Large intestine (tissue), 12 donors: ENCODE measurements at places on chromosomes 12 and 14. TPM values are rescaled to one million over a fixed set of nuclear protein-coding genes. Genes with fewer than 3 reads are reported as not detected.

Gene FAM90A1
- 0.91 TPM for polyA plus RNA-seq

Gene IL23A
- 0.75 TPM for polyA plus RNA-seq

Gene STXBP6
- polyA plus RNA-seq: 27.8 TPM

GRCh38 chr14:89196545-89196944 lies 220.5 kb downstream of the FOXN3 start:
- no peak overlapping the region for H3K27ac ChIP-seq
- no peak for DNase-seq
- H3K27me3 ChIP-seq: no peaks in the 10 kb centered on the region

- no peak overlapping the region for H3K27ac ChIP-seq
- no peak overlapping the region for H3K4me3 ChIP-seq
- no peak for DNase-seq
Measured at GRCh38 chr12:5581019-5581418, 149.1 kb downstream of the NTF3 start.

DNA sequence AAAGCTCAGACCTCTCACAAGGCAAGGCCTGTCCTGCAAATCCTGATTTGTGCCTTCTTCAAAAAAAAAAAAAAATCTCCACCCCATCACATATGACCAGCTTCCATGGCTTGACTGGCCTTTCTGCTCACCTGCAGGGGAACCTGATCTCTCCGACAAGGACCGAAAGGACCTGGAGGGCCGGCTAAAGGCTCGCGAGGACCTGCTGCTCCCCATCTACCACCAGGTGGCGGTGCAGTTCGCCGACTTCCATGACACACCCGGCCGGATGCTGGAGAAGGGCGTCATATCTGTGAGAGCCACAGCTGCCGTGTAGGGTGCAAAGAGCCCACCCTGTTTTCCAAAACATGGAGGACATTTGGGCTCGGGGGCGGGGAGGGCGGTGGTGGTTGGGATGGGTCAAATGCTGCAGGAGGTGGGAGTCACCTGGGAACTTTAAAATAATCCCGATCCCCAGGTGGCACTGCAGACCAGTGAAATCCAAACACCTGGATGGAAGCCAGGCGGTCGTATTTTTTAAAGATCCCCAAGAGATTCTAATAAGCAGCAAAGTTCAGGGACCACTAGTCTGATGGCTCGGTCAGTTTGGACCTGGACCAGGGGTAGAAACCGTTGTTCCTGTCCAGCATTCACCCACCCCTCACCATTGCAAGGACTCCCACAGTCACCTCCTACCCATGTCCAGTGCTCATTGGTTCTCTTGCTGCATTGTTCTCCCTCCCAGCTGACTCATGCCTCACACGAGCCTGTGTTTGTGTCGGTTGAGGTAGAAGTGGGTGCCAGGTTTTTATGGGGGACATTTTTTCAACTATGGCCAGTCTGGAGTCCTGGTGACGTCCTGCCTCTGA lies 44.8 kb downstream of the FOXN4 start:
- H3K4me3 ChIP-seq: no peak overlapping the region
- peaks cover 48% of the 10 kb centered on the region for H3K36me3 ChIP-seq
- no peak overlapping the region for H3K27ac ChIP-seq
- no peaks in the 10 kb centered on the region for H3K27me3 ChIP-seq
- no peaks in the 10 kb centered on the region for H3K4me1 ChIP-seq

- H3K4me1 ChIP-seq: no peaks in the 10 kb centered on the region
- H3K27me3 ChIP-seq: peaks cover 95% of the 10 kb centered on the region
- no peaks in the 10 kb centered on the region for H3K36me3 ChIP-seq
- H3K4me3 ChIP-seq: no peak overlapping the region
- DNase-seq: no peak
Measured at GRCh38 chr14:94775091-94775870, 5.4 kb upstream of the GSC start.

DNA sequence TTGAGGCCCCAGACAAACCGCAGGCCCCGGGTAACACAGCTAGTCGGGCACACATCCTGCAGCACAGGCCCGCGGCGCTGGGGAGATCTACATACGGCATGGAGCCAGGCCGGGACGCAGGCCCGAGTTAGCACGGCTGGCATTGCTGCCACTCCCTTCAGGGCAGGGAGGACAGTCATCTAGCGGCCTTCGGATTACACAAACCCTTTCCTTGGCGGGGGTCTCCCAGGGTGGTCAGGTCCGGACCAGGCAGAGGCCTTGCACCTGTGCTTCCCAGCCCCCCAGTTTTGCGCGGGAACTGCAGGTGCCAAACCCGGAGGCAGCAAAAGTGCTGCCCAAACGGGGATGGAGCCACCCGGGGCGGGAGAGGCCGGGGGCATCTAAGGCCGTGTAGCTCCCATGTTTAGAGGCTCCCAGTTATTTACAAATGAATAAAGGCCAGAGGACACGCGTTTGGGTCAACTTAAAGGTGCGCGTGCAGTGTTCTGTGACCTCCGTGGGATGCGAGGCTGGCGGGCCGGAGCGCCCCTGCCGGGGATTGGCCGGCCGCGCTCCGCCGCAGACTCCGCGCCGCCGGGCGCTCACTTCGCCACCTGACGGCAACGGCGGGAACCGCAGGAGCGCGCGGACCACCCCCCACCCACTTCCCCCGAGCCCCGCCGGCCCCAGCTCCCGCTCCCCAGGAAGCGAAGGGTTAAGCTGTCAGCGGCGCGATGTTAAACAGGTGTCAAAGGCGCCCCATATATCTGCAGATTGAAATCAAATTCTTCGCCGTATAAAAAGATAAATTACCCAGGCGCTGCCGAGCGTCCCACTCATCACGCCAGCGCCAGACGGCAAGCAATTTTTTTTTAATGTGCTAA lies 18.1 kb downstream of the VSX2 start:
- H3K27ac ChIP-seq: no peak overlapping the region
- H3K4me1 ChIP-seq: peaks cover 10% of the 10 kb centered on the region

DNA sequence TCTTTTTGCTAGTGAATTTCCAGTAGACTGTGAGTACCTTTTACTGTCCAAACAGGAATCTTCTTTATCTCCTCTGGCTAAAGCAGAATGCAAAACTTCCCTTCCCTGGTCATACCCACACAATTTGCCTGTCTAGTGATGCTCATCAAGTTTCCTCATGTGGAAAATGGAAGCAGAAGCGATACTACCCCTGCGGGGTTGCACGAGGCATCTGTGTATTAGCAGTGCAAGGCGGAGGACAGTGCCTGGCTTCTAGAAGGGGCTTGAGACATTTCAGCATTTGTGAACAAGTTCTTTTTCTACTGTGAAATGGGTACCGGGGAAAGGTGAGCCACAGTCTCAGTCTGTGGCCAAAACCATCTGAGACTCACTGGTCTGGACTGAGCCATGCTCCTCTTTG lies 340.9 kb downstream of the AACS start:
- H3K27me3 ChIP-seq: no peaks in the 10 kb centered on the region
- no peaks in the 10 kb centered on the region for H3K4me1 ChIP-seq
- DNase-seq: no peak
- H3K27ac ChIP-seq: no peak overlapping the region
- H3K4me3 ChIP-seq: no peak overlapping the region

Gene IFI27L2
- polyA plus RNA-seq: 51.9 TPM

DNA sequence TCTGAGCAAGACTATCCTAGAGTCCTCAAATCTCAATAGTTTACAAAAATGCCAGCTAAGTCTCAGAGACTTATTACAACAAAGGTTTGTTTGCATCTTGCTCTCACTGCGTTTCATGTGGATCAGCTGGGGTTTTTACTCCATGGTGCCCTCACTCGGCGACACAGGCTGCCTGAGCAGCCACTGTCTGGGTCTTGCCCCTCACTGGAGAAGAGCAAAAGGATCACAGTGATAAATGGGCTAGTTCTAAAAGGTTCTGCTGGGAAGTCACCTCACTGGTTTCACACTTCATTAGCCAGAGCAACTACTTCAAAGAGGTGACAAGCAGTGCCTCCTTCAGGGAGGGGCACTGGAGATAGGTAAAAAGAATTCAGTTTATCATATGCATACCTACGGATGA lies 392.0 kb downstream of the RPL10L start:
- H3K36me3 ChIP-seq: no peaks in the 10 kb centered on the region
- H3K27ac ChIP-seq: no peak overlapping the region
- DNase-seq: no peak

DNA sequence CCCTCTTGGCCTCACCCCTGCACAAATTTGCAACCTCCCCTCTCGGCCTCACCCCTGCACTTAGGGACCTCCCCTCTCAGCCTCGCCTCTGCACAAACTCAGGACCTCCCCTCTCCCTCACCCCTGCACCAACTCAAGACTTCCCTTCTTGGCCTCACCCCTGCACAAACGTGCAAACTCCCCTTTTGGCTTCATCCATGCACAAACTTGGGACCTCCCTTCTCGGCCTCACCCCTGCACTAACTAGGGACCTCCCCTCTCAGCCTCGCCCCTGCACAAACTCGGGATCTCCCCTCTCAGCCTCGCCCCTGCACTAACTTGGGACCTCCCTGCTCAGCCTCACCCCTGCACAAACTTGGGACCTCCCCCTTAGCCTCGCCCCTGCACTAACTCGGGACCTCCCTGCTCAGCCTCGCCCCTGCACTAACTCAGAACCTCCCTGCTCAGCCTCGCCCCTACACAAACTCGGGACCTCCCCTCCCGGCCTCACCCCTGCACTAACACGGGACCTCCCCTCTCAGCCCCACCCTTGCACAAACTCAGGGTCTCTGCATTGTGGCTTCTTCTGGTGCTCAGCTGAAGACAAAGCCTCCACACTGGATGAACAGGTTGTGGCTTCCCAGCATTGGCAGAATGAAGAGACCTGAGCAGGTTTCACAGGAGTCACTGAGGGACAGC lies 11.0 kb upstream of the GOLGA3 start:
- no peaks in the 10 kb centered on the region for H3K27me3 ChIP-seq
- H3K4me3 ChIP-seq: no peak overlapping the region
- H3K36me3 ChIP-seq: peaks cover 40% of the 10 kb centered on the region
- no peak overlapping the region for H3K27ac ChIP-seq

Gene SLC6A15
- polyA plus RNA-seq: 1.8 TPM

DNA sequence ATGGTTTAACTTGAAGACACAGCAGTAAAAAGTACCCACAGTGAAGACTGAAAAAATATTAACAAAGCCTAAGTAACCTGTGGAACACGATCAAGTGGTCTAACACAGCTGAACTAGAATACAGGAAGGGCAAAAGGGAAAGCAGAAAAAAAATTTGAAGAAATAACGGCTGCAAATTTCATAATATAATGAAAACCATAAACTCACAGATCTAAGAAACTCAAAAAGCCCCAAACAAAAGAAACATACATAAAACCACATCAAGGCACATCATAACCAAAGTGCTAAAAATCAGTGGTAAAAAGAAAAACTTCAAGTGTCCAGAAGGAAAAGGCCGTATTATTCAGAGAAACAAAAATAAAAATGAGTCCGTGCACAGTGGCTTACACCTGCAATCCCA lies 30.9 kb downstream of the SPPL3 start:
- no peak overlapping the region for H3K27ac ChIP-seq
- H3K4me3 ChIP-seq: no peak overlapping the region
- no peaks in the 10 kb centered on the region for H3K27me3 ChIP-seq
- no peaks in the 10 kb centered on the region for H3K4me1 ChIP-seq
- no peak for DNase-seq
